ENCODE measurements at places on chromosomes 5 and 9. TPM values are rescaled to one million over a fixed set of nuclear protein-coding genes. Genes with fewer than 3 reads are reported as not detected.

The SLC6A7 gene
- not detected for total RNA-seq

The DIPK1B gene
- not detected for total RNA-seq

The EPB41L4A gene
- total RNA-seq: 0.13 TPM

The NEUROG1 gene
- not detected for total RNA-seq

The IFNA21 gene
- not detected for total RNA-seq

The C9 gene
- total RNA-seq: not detected

The LOX gene
- not detected for total RNA-seq

The PCDHA4 gene
- not detected for total RNA-seq

The S1PR3 gene
- total RNA-seq: 0.67 TPM

The DNAJB5 gene
- total RNA-seq: 5.6 TPM

The CDKN2A gene
- 3.9 TPM for total RNA-seq

The ZBTB34 gene
- total RNA-seq: 5.9 TPM

The ANXA2R gene
- total RNA-seq: 1.9 TPM

The UNC13B gene
- total RNA-seq: 2.9 TPM

The PCDHGA1 gene
- 0.04 TPM for total RNA-seq

The PCDHAC2 gene
- not detected for total RNA-seq

The SLC34A3 gene
- not detected for total RNA-seq

The MPDZ gene
- not detected for total RNA-seq

The NRARP gene
- total RNA-seq: 3.0 TPM

The TAF11L10 gene
- total RNA-seq: not detected

The DCTN4 gene
- total RNA-seq: 30.6 TPM

Measured in activated CD8-positive, alpha-beta memory T cell treated with anti-CD3 and anti-CD28 coated beads for 36 hours (primary cell).